Cardiac muscle cell (in vitro differentiated cells and primary cell): ENCODE measurements at places on chromosomes 5 and 9.

DNA sequence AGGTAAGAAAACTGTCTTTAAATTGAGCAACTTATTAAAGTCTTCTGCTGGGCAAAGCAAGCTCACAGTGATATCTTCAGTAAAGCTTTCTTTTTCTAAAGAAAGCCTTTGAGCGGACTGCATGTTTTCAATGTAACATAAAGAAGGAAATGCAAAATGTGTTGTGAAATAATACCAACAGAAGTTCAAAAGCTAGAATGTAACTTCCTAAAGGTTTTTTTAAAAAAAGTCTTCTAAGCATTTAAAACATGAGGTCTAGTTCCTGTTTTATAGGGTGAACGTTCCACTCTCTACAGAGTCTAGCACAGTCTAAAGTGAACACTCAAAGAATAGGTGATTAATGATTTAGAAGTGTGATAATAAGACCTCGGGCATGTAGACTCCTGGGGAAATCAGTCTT, 62.9 kb downstream of the DENND1A start:
- no peak for DNase-seq

DNA sequence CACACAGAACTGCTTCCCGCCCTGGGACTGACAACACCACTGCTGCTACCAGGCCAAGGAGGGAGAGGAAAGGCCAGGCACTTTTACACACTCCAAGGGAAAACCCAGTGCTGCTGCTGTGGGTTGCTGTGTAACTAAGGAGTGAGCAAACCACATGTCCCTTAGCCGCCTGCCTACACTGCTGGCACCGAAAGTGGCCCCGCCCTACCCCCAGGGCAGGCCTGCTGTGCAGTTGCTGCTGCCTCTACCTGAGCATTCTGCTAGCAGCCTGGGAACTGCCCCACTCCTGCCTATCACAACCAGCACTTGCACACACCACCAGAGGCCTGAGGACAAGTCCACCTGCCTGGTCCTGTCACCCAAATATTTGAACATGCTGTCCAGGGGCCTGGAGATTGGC, 740.9 kb downstream of the DTWD2 start:
- DNase-seq = no peak

DNA sequence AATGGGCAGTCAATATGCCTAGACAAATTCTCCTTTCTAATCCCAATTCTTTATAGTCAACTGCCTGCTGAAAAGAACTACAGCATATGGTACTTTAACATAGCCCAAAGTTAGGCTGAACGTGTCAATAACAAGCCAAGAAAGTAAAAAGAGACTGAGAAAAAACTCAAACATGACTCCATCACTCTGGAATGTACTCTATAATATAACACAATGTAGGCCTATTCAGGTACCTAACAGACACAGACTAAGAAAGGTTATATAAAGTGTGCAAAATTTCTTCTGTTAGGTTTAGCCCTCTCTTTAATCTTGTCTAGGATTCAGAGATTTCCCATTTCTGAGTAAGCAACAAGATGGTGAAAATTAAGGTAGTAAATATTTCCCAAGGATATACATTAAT, 209.7 kb upstream of the PRR16 start:
- DNase-seq = no peak

- no peak for DNase-seq
These were observed 14.6 kb upstream of the STRBP start for GRCh38 chr9:123283048-123283408.
